ENCODE measurements at places on chromosomes 1 and 21.

DNA sequence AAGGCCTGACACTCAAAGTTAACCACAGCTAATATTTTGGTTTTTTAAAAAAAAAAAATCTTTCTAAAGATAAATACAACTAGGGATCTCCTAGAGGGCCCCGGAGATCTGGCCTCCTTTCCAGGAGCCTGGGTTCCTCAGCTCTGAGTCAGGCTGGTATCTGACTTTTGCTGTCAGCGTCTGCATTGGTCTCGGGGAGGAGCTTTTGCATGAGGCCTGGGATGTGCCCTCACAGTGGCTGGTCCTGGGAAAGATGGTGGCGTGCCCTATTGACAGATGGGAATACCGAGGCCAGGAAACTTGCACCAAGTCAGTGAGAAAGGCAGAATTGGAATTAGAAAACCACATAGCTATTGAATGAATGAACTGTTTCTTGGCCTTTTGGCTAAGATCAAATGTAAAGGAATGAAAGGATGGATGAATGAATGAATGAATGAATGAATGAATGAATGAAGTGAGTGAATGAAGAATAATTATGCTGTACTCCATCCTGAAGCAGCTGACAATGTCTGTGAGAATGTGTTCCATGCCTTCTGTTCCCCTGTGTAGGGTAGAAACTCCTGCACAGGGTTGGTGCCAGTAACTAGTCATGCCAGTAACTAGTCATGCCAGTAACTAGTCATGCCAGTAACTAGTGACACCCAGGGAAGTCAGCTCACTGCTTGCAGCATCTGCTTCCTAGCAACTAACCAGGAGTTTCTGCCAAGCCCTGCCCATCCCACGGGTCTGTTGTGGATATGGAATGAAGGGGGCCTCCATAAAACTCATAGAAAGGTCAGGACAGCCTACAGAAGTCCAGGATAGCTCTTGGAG is 242.5 kb upstream of the VAMP3 start:
- DNase-seq = no peak

GRCh38 chr1:232875536-232875935 is 70.3 kb downstream of the MAP10 start:
- no peak for DNase-seq

DNA sequence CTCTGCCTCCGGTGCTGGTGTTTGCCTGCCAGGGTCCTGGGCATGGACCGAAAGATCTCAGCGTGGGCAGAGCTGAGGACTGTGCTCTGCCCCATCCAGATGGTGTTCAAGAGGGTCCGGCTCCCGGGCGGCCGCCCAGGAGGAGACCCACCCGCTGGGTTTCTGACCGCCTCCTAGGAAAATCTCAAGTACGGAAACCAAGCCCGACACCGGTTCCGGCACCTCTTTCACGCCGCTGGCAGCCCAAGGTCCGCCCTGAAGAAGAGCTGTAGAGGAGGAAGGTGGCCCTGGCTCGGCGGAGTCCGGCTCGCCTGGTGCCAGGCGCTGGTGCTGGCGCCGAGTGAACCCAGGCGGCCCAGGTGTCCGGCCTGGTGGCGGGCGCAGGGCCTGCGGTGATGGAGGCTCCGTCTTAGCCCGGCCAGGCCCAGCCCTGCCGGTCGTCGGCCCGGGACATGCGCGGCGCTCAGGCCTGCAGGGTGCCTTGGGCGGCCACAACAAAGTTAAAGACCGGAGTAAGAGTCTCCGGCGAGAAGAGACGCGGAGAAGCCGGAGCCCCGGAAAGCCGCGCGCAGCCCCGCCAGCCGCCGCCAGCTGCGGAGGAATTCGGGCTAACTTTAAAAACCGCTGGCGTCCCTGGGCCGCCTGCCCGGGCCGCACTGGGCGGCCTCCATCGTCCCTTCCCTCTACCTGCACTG is 1.5 kb downstream of the GRIK3 start:
- DNase-seq = no peak

GRCh38 chr1:161260376-161261260 is 2.1 kb downstream of the PCP4L1 start:
- no peak for DNase-seq

DNA sequence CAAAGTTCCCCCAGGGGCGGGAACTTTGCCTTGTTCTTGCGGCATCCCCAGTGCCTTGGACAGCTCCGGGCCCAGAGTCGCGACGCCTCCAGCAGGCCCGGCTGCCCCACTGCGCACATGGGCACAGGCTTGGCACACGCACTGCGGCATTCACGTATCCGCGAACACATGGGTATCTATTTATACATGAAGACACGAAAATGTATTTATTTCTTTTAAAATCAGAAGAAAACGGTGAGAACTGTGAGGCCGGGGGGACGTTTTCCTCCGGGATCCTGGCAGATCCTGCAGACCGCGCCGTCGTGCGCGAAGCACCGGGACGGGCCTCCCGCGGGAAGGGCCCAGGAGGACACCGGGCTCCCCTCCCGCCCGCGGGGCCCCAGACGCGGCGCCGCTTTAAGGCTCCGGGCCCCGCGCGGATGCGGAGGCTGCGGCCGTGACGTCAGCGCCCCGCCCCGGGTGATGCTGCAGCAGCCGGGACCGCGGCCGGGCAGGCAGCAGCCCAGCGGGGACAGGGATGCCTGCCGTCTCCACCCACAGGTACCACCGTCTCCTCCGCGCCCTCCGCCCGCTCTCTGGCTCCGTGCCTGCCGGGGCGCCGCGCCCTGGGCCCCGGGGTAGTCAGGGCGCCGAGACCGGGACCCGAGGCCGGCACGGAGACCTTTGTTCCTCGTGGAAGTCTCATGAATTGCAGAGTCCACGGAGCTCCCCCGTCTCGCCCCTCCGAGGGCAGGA is at the start of gene SLC45A1:
TSS of gene SLC45A1 (plus strand) at position 468 of the 735 bp plus-strand sequence. CDS start 6,216 bp downstream, outside the sequence.
- DNase-seq = peak; percentile 59

DNA sequence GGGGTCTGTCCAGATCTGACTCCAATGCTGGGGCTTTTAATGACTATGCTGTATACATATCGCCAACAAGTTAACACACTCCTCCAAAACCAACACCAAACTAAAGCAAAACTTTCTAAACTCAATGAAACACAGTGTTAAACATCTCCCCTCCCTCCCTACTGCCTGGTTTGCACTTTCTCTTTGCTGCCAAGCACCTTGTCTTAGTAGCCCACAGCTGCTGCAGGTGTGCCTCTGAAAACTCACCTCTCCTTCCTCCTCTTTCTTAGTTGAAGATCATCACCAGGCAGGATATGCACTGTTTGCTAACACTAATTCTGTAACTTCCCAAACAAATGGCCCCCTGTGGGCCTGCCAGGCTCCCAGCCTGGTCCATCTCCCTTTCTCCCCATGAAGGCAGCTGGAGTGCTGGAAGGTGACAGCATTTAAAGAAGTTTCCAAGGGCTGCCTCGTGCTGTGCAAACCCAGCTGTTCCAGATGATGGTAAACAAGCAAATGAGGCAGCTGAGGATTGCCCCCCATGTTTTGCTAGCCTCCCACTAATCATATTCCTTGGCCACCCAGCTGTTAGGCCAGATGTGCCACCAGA is 213.7 kb downstream of the ASTN1 start:
- no peak for DNase-seq

DNA sequence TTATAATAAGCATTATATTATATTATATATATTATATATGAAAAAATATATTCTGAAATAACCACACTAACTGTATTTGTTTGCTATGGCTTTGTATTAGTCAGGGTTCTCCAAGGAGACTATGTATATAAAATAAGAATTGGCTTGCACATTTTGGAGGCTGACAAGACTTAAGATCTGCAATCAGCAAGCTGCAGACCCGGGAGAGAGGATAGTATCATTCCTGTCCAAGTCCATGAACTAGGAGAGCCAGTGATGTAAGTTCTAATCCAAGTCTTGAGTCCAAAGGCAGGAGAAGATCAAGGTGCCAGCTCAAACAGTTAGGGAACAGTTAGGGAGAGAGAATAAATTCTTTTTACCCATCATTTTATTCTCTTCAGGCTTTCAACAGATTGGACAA is 639.5 kb downstream of the PLPP3 start:
- no peak for DNase-seq

DNA sequence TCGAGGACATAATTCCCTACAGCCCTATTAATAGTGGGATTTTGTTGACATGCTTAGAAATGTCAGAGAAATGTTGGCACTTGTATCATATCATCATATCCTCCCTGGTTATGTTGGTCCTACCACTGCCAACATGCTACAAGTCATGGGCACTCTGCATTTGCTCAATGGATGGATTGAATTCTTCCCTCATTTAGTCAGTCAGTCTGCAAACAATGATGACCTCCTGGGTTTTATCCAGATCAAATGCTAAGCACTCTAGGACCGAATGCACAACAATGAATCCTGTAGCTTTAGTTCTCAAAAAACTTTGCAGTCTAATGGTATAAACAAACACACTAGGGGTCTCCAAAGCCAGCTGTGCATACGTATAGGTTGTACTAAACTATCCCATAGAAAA is 357.2 kb upstream of the DPYD start:
- no peak for DNase-seq

- DNase-seq = no peak
These were observed 101.9 kb upstream of the ADAMTS5 start for GRCh38 chr21:27068811-27069210.

GRCh38 chr1:15524283-15525049 is 451 bp upstream of the CASP9 start:
- peak; percentile 100 for DNase-seq

DNA sequence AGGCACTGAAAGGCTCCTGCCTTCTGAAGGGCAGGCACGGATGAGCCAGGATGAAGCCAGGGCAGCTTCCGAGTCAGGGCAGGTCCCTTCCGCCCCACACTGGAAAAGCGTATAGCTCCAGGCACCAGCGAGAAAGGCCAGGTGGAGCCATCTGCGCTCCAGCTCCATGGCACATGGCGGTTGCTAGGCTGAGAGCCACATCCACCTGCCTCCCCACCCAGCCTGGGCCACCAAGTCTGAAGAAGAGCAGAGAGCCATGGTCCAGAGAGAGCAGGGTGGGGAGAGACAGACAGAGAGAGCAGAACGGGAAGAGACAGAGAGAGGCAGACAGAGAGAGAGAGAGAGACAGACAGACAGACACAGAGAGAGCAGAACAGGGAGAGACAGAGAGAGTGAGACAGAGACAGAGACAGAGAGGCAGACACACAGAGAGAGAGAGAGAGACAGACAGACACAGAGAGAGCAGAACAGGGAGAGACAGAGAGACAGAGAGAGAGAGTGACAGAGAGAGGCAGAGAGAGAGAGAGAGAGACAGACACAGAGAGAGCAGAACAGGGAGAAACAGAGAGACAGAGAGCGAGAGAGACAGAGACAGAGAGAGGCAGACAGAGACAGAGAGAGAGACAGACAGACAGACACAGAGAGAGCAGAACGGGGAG is 5.2 kb downstream of the FNDC10 start:
- no peak for DNase-seq

DNA sequence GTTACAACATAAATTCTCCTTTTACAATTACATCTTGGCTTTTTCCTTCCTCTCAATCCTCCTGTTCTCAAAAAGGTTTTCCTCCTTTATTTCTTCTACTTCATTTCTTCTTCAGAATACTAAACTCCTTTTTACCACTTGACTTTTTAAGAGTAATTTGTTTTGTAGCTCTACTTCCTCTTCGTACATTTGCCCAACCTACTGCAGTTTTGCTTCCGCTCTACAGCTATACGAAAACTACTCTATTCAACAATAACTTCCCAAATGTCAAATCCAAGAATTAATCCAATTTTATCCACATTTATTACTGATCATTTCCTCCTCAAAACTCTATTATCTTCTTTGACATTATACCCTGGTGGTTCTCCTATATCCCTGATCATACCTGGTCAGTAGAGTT is 3.4 kb downstream of the GDAP2 start:
- DNase-seq = no peak

GRCh38 chr21:36555199-36555800 is 75.4 kb upstream of the CLDN14 start:
- DNase-seq = no peak

GRCh38 chr1:6976044-6976375 is 190.8 kb downstream of the CAMTA1 start:
- no peak for DNase-seq

DNA sequence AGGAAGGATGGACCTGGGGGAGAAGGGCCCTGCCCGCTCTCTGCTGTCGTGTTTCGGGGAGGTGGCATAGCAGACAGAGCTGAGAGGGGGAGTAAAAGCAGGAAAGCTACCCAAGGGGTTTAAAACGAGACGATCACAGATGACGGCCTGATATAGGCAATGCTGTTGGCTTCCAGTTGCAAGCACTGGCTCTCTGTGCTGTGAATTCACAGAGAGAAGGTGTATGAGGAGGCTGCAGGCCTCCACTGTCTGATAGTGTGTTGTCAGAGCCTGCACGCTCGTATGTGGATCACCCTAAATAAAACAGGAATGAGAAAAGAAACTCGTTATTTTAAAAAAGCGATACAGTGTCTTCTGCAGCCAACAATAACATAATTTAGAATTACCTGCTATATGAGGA is 57.4 kb downstream of the LGR6 start:
- no peak for DNase-seq

DNA sequence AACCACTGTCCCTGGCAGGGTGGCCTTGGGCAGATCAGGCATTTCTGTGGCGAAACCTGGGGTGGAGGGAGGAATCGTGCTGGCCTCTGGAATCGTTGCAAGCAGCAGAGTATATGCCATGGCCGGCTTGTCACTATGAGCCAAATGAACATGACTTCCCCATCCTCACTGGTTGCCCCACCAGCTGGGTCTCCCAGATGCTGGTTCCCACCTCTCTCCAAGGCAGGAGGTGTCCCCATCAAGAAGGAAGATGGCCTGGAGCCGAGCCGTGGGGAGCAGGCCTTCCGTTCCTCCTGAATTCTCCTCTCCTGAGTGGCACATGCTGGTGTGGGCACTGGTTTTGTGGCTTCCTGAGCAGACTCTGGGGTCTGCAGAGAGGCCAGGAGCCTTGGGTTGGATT is 60.2 kb upstream of the ACTRT2 start:
- no peak for DNase-seq

- DNase-seq = peak; percentile 75
These were observed 48.3 kb upstream of the ARTN start for GRCh38 chr1:43885279-43885801.

DNA sequence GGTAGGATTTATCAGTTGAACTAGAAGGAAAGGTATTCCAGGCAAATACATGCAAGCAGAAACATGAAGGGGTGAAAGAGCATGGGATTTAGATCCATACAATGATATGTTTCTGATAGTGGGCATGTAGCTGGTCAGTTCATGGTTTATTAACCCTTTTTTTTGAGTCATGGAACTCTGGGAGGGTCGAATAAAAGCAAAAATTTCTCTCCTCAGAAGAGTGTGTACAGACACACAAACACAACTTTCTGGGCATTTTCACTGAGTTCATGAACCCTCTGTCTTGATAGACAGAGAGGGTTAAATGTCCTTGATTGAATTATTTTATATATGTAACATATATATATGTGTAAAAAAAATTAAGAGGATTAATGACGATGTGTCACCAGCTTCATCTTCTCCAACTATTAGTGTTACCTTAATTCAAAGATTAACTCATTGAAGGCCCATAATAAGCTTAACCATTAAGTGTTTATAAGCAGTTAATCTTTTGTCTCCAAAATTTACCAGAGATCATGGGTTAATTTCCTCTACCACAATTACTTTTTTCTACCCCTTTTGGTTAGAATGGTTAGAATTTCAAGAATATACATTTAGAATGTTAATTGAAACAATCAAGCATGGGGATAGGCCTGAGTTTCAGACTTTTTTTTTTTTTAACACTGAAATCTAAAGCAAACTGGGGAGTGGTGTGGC is 4.6 kb downstream of the JUN start:
- DNase-seq = no peak

- no peak for DNase-seq
These were observed 108.8 kb downstream of the ITSN1 start for GRCh38 chr21:33751120-33751519.
